ENCODE measurements at places on chromosomes 3 and 15.
A peak's percentile ranks its signal among the peaks of the same experiment; 100 is the strongest.

DNA sequence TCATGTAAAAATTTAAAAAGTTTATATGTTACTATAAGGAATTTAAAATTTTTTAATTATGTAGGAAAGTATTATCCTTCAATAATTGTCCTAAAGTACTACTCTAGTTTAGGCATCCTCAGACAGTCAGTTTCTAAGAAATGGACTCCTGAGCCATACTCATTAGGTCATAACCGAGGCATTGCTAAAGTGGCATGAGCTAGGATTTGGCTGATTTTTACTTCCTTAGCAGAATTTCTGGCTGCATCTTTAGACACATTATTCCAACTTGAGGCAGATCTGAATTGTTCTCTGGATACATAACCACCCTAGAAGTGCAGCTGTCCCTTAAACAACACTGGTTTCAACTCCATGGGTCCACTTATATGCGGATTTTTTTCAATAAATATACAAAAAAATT lies 38.3 kb downstream of the IFT57 start:
- DNase-seq, result no peak

GRCh38 chr3:183253528-183254486 lies 754 bp downstream of the B3GNT5 start:
- peak; percentile 73 for DNase-seq

DNA sequence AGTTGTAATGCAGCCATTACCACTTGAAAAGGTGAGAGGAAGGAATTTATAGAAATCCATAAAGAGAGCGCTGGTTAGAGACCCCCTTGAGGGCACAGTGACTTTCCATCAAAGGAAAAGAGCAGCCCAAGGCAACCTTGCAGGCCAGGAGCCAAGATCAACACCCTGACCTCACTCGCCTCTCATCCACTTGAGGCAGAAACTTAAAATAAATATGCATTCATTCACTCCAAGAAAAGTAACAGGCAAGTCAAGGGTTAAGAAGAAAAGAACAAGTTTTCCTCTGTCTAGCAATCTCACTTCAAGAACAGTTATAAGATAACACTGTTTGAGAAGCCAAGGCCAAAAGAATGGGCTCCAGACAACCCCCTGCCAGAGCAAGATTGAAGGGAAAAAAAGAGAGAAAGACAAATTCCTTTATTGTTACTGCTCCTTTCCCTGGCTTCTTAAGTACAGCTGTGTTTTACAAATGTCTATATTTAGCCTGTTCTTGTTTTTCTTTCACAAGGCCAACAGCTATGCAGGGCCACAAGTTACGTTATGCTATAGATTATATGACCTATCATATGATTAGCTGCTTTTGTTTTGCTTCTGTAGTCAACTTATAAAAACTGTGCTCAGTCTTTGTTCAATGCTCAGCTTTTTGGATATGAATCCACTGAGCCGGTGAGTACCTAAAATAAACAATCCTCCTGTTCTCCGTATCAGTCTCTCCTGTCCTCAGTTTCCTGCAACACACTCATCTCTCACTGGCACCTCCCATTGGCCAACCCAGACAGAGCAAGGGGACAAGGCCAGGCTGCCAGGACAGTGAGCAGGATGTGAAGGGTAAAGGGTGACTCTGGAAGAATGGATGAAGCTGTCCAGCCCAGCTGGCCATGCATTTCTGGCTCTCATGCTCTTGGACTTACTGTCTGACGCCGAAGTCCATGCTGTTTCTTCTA lies 15.8 kb upstream of the SSUH2 start:
- DNase-seq, result peak; percentile 40

GRCh38 chr15:92391640-92392039 lies 2.0 kb upstream of the ST8SIA2 start:
- peak; percentile 20 for DNase-seq
